ENCODE measurements at places on chromosomes 4 and X. TPM values are rescaled to one million over a fixed set of nuclear protein-coding genes. Genes with fewer than 3 reads are reported as not detected.

- no peak for DNase-seq
Measured at GRCh38 chr4:144787365-144788258, 141.7 kb downstream of the HHIP start.

DNA sequence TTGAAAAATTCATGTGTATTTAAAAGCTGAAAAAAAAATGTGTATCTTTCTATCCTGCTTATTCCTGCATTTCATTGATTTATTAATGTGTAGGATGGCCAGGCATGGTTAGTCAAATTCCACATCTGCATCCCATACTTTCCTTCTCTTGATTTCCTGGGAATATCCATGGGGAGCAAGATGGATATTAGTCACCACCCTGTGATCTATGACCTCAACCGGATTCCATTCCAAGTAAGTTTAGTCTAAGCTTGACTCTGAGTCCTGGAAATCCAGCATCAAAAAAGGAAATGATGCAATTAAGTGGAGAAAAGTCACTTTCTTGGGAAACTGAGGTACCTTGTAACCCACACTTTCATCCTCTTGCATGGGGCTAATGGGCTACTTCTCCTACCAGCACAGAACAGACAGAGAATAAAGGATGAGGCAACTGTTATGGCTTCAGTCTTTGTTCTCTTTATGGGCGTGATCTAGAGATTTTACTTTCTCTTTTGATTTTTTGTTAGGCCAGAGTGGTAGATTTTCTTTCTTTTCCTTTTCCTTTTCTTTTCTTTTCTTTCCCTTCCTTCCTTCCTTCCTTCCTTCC lies 17.1 kb upstream of the BEX4 start:
- DNase-seq: no peak

- no peak for DNase-seq
Measured at GRCh38 chr4:84503495-84504437, 4.7 kb upstream of the NKX6-1 start.

- no peak for DNase-seq
Measured at GRCh38 chr4:160847228-160847627, 1316.6 kb downstream of the FSTL5 start.

GRCh38 chr4:11130195-11130970 lies 298.3 kb downstream of the HS3ST1 start:
- DNase-seq: no peak

GRCh38 chrX:55796496-55796895 lies 78.9 kb downstream of the RRAGB start:
- no peak for DNase-seq

DNA sequence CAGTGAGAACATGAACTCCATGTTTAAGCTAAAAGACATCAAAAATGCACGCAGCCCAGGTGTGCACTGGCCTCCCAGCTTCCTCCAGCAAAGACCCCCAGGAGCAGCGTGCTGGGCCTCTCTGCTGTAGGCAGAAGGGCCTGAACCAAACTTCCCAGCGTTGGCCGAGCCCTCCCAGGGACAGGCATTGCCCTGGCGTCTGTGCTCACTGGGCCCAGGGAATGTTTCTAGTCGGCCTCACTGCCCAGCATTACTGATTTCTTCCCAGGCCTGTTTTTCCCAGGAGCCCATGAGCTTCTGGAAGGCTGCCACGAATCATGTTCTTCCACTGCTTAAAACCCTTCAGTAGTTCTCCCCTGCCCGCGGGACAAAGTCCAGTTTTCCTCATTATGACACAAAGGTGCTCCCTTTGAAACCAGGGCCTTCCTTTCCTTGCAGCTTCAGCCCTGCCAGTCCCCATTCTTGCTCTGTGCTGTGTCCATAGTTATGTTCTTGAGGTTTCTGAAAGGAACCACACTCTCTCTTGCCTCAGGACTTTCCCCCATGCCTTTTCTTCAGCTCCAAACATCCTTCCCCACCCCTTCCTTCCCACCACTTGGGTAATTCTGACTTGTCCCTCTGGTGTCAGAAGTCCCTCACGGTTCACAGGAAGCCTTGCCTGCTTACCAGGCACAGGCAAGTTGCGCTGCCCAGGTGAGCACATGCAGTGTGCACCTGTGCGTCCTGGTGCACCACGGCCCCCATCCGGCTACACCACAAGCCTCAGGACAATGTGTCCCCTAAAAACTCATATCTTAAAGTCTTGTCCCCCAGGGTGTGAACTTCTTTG lies 93.4 kb upstream of the ENPP6 start:
- DNase-seq: no peak

- no peak for DNase-seq
Measured at GRCh38 chrX:130418740-130419139, 17.0 kb downstream of the RBMX2 start.

DNA sequence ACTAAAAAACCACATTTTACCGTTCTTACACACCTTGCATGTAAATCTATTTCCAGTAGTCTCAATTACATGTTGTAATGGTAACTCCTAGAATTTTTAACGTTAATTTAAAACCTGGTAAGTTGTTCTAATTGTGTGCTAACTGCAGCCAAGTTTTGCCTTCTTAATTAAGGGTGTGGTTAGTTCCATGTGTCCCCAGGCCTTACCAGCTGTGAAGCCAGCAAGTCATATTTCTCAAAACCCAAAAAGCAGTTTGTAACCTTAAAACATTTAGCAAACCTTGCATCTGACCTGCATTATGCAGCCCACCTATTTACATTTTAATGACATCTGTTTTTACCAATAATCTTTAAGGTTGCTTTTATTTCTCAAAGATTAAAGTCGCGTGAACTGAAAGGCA lies 18.4 kb upstream of the FAM47E start:
- DNase-seq: no peak

DNA sequence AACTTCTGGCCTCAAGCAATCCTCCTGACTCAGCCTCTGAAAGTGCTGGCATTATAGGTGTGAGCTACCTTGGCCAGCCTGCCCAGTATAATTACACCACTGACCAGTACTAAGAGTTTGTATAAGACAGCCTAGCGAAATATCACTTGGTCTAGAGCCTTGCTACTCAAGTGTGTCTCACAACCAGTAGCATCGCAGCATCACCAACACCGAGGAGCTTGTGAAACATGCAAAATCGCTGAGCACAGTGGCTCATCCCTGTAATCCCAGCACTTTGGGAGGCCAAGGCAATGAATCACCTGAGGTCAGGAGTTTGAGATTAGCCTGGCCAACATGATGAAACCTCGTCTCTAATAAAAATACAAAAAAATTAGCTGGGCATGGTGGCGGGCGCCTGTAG lies 102.0 kb upstream of the GATB start:
- no peak for DNase-seq

DNA sequence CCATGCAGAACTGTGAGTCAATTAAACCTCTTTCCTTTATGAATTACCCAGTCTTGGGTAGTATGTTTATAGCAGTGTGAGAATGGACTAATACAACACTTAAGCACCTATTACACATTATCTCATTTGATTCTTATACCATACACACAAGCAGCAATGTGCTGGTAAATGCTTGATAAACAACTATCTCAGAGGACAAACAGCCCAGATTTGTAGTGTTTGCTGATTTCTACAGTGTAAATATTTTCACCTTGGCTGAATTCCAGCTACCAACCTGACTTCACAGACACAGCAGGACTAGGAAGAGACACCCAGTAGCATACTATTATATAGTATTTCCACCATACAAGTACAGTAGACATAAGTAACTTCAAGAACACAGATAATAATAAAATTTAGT lies 406.5 kb upstream of the CNKSR2 start:
- DNase-seq: no peak

GRCh38 chr4:8695237-8696219 lies 103.0 kb downstream of the CPZ start:
- no peak for DNase-seq

- no peak for DNase-seq
Measured at GRCh38 chr4:112956484-112956896, 93.0 kb upstream of the ANK2 start.

GRCh38 chr4:6894086-6894478 lies 15.5 kb upstream of the TBC1D14 start:
- no peak for DNase-seq

DNA sequence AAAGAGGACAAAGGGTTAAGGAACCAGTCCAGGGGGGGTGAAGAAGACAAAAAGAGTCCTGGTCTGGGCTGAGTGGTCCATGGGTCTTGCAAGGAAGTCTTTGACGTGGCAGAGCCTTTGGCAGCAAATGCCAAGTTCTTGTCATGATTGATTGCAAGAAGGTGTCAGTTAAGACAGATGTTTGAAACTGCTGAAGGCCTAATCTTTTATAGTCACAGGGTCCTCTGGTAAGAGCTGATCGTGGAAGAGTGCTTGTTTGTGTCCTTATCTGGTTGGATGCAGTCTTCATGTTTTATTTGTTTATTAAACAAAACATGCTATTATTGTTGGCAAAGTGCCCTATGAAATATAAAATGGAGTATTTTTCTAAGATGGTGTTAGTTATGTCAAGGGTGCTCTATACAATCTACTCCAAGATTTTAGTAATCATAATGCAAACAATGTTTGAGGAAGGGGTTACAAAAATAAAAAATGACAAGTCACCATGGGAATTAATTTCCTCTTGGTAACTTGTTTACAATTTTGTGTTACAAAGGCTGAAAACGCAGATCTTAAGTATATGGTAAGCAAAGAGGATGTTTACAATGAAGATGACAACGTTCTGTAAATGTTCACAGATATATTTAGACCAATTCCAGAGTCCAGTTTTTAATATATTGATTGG lies 85.9 kb downstream of the MAGED4 start:
- no peak for DNase-seq

GRCh38 chrX:152989292-152989658 lies 4.6 kb downstream of the PNMA5 start:
- no peak for DNase-seq

DNA sequence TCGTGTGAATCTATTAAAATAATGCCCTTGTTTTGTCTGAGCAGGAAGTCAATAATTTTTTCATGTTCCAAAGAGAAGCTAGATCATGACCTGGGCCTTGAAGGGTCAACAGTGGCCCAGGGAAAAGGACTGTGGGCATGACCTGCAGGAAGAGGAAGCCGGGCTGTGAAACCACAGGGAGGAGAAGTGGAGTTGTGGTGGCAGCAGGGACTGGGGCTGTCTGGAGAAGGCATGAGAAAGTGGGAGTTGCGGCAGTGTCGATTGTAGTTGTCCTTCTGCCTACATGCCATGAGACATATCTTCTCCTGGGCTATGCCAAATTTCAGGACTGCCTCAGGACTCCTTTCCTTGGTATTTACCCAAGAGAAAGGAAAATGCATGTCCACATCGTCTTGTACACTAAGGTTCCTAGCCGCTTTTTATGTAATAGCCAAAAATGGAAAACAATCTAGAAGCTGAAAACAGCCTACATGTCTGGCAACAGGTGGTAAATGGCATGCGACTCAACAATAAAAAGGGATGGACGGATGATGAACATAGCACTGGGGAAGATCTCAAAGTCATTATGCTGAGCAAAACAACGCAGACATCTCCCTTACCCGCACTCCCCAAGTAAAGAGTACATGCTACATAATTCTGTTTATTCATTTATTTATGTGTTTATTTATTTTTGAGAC lies 13.6 kb upstream of the PTTG2 start:
- peak; percentile 31 for DNase-seq

GRCh38 chr4:80592950-80593349 lies 257.4 kb downstream of the CFAP299 start:
- no peak for DNase-seq

- no peak for DNase-seq
Measured at GRCh38 chrX:10612215-10612614, 8.2 kb downstream of the MID1 start.

DNA sequence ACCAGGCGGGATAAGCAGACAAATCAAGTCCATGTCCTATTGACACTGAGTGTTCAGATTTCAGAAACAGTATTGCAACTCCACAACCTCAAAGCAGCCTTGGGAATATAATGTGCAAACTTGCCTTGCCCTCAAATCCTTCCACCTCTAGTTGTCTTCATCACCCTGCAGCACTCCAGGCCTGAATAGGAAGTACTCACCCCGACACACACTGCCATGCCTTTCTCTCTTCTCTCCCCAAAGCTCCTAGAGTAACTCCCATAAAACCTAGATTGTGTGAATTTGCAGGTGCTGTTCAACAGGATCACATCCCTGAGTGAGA lies 19.6 kb downstream of the ACSL1 start:
- DNase-seq: no peak

DNA sequence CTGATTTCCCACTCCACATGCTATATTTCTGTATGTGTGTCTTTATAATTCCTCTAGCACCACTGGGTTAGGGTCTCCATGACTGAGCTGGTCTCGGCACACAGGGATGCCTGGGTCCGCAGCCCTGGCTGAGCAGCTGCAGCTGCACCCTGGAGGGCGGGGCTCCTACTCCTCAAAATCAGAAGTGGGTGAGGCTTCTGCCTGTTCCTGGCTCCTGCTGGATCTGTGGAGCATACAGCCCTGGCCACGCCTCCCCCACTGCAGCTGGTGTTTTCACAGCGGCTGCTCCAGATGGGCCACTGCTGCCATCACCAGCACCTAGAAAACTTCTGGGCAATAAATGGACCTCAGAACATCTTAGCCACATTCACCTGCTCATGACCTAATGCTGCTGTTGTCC lies 30.9 kb downstream of the SPCS3 start:
- no peak for DNase-seq

DNA sequence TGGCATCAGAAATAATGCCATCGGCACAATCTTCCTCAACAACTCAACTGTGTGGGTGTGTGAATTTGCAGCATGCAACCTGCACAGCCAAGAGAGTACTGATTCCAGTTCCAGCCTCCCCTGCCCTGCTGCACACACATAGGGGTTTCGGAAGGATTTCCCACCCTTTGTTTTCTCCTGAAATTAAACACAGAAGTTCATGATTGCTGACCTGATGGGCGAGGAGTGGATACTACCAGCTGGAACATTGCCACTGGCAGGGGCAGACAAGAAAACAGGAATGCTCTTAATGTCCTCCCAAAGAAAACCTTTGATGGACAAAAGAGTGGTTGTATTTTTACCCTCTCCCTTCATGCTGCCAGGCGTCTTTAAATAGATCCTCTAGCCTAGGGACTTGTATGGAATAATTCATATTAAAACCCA lies 4.8 kb downstream of the NDP start:
- DNase-seq: no peak

- DNase-seq: no peak
Measured at GRCh38 chr4:105276361-105277104, 129.9 kb downstream of the TET2 start.

DNA sequence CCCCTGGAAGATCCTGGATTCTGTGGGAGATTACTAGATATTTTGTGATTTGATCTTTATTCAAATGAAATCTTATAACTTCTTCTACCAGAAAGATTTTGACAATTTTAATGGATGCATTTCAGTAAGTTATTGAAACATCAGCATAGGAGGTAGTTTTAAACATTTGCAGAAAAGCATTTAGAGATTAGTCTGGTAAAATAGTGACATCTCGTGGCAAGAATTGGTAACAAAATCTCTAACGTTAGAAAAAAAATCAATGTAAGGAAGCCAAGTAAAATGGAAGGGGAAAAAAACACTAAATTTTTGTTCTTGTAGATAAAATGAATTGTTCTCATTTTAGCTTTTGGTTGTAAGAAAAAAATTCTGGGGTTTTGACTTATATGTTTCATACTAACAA lies 73.3 kb downstream of the TASL start:
- no peak for DNase-seq

The DDX53 gene
- not detected for total RNA-seq

The RNF128 gene
- 68.2 TPM for total RNA-seq

The DCLK2 gene
- total RNA-seq: 9.9 TPM

The CT55 gene
- not detected for total RNA-seq

The FAAH2 gene
- total RNA-seq: 2.9 TPM

The TRPC3 gene
- total RNA-seq: 0.07 TPM

The FAM9C gene
- total RNA-seq: not detected

The STATH gene
- not detected for total RNA-seq

The PASD1 gene
- not detected for total RNA-seq

The RBM46 gene
- not detected for total RNA-seq

The IL2 gene
- not detected for total RNA-seq

The PPID gene
- 34.7 TPM for total RNA-seq

The LRAT gene
- total RNA-seq: 0.11 TPM

Data from adrenal gland (tissue), 19 donors.